WTC11 (cell line): ENCODE measurements at places on chromosomes 13 and 19. TPM values are rescaled to one million over a fixed set of nuclear protein-coding genes. Genes with fewer than 3 reads are reported as not detected.

PSG7 gene
- total RNA-seq = not detected in 3 replicates

CYP4F11 gene
- total RNA-seq = 0.07 TPM in 1 of 3 replicates, not detected in the others

ADAMTSL5 gene
- total RNA-seq = 0.55 to 1.9 TPM (median 1.5 TPM) in 3 replicates

CYP2A6 gene
- total RNA-seq = 0.25 to 0.80 TPM (median 0.28 TPM) in 3 replicates

PTGIR gene
- 0.24 TPM in 1 of 3 replicates, not detected in the others for total RNA-seq

GRCh38 chr19:33175156-33175782 lies 18.9 kb upstream of the LRP3 start:
- H3K36me3 ChIP-seq = no peaks in the 10 kb centered on the region
- no peak for DNase-seq
- H3K4me3 ChIP-seq = peak overlapping the region; percentile 91
- H3K27me3 ChIP-seq = peaks cover 15% of the 10 kb centered on the region

GRCh38 chr13:43006893-43007631 lies 15.0 kb upstream of the EPSTI1 start:
- H3K27ac ChIP-seq = no peak overlapping the region
- no peak overlapping the region for H3K4me3 ChIP-seq
- H3K27me3 ChIP-seq = no peaks in the 10 kb centered on the region
- H3K4me1 ChIP-seq = peaks cover 18% of the 10 kb centered on the region
- DNase-seq = no peak

DNA sequence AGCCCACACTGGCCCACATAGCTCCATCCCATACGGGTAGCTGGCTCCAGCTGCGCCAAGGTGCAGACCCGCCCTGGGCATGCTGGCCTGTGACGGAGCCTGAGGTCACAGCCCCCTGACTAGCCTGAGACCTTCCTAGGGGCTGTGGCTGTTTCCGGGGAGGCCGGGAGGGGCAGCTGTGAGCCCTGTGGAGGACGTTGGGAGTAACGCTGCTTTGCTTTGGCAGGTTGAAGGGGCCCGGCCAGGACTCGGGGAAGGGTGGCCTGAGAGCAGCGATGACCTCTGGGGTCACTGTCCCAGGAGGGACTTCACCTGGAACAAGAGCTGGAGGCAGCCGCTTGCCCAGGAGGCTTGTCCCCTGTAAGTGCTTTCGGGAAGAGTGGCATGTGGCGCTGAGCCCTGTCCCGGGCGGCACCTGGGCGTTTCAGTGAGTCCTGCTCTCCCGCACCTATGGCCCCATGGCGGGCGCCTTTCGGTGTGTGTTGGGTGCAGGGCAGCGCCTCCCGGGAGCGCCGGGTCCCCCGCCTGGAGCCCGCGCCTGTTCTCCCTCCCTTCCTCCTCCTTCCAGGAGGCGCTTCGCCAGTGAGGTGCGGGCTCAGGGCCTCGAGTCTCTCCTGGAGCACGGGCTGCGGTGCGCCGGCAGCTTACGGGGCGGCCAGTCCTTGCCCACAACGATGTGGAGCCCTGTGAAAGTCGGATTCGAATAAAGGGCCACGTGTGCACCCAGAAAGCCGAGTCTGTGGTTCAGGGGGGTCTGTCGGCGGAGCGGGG lies 1.1 kb upstream of the FAM174C start:
- H3K36me3 ChIP-seq = peaks cover 45% of the 10 kb centered on the region
- H3K4me1 ChIP-seq = peaks cover 41% of the 10 kb centered on the region
- peak overlapping the region; percentile 95 for H3K27ac ChIP-seq
- H3K4me3 ChIP-seq = peak overlapping the region; percentile 67

DNA sequence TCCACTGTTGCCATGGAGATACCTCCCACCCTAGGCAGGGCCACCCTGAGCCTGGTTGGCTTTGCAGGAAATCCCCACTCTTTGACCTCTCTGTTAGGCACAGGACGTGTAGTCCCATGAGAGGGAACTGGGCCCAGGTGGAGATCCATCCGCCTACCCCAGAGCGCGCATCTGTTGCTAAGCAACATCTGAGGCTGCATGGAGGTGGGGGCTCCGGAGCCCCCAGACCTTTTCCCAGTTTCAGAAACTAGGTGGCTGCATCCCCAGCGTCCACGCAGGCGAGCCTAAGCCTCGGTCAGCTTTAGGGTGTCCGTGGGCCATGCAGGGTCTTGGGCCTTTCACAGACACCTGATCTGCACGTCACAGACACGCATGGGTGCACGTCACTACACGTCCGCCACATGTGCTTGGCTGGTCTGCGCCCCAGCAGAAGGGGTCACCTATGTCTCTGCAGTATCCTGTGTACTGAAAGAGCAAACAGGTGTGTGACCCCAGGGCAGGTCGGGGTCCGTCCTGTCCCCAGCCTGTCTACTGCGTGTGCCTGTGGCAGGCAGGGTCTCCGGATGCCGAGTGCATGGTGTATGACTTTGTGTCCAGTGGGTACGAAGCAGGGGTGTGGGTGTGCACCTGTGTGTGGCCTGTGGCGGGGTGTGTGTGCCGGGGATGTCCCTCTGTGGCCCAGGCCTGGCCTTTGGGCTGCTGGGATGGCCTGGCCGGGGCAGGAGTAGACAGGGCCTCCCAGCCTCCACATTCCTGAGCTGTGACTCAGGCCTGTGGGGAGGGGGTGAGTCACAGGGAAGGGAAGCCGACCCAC lies 4.1 kb upstream of the CIRBP start:
- DNase-seq = peak; percentile 77
- peaks cover 7% of the 10 kb centered on the region for H3K27me3 ChIP-seq
- H3K4me3 ChIP-seq = peak overlapping the region; percentile 62
- peaks cover 51% of the 10 kb centered on the region for H3K4me1 ChIP-seq
- H3K27ac ChIP-seq = peak overlapping the region; percentile 90

DNA sequence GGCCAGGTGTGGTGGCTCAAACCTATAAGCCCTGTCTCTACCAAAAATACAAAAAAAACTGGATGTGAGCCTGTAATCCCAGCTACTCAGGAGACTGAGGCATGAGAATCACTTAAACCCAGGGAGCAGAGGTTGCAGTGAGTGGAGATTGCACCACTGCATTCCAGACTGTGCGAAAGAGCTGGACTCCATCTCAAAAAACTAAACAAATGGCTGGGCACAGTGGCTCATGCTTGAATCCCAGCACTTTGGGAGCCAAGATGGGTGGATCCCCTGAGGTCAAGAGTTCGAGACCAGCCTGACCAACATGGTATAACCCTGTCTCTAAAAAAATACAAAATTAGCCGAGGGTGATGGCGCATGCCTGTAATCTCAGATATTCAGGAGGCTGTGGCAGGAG lies 34.9 kb upstream of the ZNF83 start:
- peaks cover 21% of the 10 kb centered on the region for H3K4me1 ChIP-seq
- 0 out of 2 replicates have a peak, but pooled peaks cover 3% of the 10 kb centered on the region for H3K27me3 ChIP-seq
- H3K27ac ChIP-seq = no peak overlapping the region; the same call in 1 of the 2 replicates
- H3K36me3 ChIP-seq = peaks cover 26% of the 10 kb centered on the region

DNA sequence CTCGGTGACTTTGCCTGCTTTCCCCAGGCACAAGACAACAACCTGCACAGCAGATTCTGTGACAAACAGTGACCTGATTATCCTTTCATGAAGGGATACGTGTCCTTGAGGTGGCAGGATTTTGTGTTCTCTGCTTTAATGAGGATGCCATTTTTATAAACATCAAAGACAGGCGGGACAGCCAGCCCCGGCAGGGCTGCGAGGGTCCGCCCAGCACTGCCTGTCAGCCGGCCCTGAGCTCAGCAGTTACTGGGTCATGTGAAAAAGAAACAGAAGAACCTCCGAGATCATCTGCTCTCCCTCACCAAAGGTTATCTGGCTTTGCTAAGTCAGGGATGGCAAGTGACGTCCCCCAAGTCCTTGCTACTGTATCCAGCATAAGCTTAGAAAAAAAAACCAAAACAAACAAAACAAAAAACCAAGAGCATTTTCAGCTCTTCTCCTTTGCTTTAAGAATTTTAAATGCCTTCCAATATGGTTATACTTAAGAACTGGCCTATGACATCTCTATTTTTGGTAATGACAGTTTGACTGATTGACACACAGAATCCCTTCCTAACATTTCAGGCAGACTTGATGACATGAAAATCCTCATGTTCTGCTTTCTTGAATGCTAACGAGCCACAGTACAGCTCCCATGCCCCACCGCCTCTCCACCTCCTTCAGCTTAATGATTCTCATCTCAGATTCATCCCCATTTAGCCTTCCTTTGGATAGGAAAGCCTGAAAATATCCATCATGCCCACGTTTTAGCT lies 666.6 kb upstream of the ARGLU1 start:
- no peaks in the 10 kb centered on the region for H3K4me1 ChIP-seq
- H3K27ac ChIP-seq = no peak overlapping the region
- H3K27me3 ChIP-seq = no peaks in the 10 kb centered on the region
- H3K4me3 ChIP-seq = no peak overlapping the region
- no peaks in the 10 kb centered on the region for H3K36me3 ChIP-seq
- DNase-seq = no peak

DNA sequence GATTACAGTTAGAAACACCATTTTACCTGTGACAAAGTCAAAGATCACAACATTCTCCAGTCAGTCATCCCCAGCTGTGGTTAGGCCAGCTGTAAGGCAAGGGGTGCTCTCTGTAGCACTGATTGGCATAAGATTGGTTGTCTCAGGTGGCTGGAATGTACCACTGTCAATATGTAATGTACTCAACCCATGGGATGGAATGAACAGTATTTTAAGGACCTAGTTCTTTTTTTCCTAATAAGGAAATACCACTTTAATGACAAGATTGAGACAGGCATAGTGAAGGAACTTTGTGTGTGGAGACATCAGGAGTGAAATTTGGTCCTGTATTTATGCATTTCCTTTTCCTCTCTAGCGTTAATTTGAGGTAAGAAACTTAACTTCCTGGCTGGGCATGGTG lies 310.7 kb downstream of the ITGBL1 start:
- no peak overlapping the region for H3K27ac ChIP-seq
- DNase-seq = no peak
- H3K27me3 ChIP-seq = no peaks in the 10 kb centered on the region
- peaks cover 30% of the 10 kb centered on the region for H3K4me1 ChIP-seq
- H3K4me3 ChIP-seq = no peak overlapping the region
- peaks cover 4% of the 10 kb centered on the region for H3K36me3 ChIP-seq

DNA sequence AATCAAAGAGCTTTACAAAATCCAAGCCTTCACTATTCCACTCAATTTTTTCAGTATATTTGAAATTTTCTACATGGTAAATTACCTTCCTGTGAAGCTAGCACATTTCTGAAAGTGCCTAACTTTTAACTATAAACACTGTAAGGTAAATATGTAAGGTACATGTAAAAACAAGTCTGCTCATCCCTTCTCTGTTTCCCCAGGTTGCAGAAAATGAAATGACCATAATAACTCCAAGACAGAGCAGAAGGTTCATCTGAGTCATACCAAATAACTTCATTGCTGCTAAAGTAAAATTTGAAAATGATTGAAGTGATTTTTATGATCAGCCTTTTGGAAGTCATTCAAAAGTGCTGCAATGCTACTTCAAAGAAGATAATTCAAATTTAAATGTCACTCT lies 28.6 kb downstream of the FGF14 start:
- H3K4me3 ChIP-seq = no peak overlapping the region
- H3K27ac ChIP-seq = no peak overlapping the region
- H3K36me3 ChIP-seq = no peaks in the 10 kb centered on the region
- H3K27me3 ChIP-seq = no peaks in the 10 kb centered on the region
- DNase-seq = no peak
- H3K4me1 ChIP-seq = no peaks in the 10 kb centered on the region

DNA sequence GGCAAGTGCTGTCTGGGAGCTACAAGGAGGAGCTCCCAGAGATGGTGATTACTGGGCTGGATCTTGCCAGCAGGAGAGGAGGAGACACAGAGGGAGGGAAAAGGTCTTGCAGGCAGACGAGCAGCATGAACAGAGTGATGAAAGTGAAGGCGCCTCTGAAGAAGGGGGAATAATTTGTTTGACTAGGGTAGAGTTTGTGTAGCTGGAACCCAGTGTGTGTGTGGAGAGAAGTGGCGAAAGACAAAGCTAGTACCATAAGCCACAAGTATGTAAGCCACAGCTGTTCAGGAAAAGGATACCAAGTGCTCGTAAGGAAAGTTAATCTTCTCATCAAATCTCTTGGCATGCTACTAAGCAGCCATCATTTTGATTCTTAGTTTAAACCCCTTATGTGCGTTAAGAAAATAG lies 5.4 kb downstream of the FLT1 start:
- peaks cover 24% of the 10 kb centered on the region for H3K36me3 ChIP-seq
- H3K27me3 ChIP-seq = no peaks in the 10 kb centered on the region
- peak overlapping the region; percentile 56 for H3K27ac ChIP-seq

- no peak for DNase-seq
- H3K4me3 ChIP-seq = no peak overlapping the region
- no peaks in the 10 kb centered on the region for H3K27me3 ChIP-seq
- peaks cover 7% of the 10 kb centered on the region for H3K36me3 ChIP-seq
Observed at GRCh38 chr13:41577436-41577835, 120.1 kb downstream of the RGCC start.

- H3K27ac ChIP-seq = no peak overlapping the region
- peaks cover 4% of the 10 kb centered on the region for H3K4me1 ChIP-seq
- H3K27me3 ChIP-seq = no peaks in the 10 kb centered on the region
- DNase-seq = peak; percentile 1
Observed at GRCh38 chr19:16203256-16204004, 5.7 kb downstream of the AP1M1 start.

DNA sequence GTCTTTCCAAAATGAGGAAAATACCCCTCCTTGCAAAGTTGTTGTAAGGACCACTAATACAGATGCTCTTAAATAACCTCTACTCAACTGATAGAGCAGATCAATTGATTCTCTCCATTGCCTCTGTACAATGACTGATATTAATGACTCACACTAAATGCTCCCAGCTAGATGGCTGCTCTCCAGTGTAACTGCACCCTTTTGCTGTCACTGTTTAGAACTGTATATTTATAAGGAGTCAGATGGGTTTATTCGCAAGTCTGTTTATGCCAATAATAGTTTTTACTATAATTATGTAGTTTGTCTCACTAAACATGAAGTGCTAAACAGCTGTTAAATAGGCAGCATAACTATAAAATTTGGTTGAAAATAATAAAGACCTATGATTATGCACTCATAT lies 21.0 kb upstream of the N4BP2L1 start:
- no peak for DNase-seq
- H3K27me3 ChIP-seq = no peaks in the 10 kb centered on the region
- no peak overlapping the region for H3K27ac ChIP-seq
- no peak overlapping the region for H3K4me3 ChIP-seq
- H3K4me1 ChIP-seq = no peaks in the 10 kb centered on the region

- H3K27ac ChIP-seq = peak overlapping the region; percentile 92
- H3K4me1 ChIP-seq = peaks cover 20% of the 10 kb centered on the region
- peak; percentile 96 for DNase-seq
- peaks cover 50% of the 10 kb centered on the region for H3K36me3 ChIP-seq
- no peaks in the 10 kb centered on the region; the same call in 1 of the 2 replicates for H3K27me3 ChIP-seq
- peak overlapping the region; percentile 92 for H3K4me3 ChIP-seq
Observed at GRCh38 chr19:36331353-36332228, 47.4 kb downstream of the ZFP14 start.

- H3K4me1 ChIP-seq = peaks cover 5% of the 10 kb centered on the region
- no peak overlapping the region for H3K4me3 ChIP-seq
- no peak for DNase-seq
Observed at GRCh38 chr13:111625526-111626315, 305.3 kb downstream of the TEX29 start.

- peaks cover 15% of the 10 kb centered on the region for H3K36me3 ChIP-seq
- no peak for DNase-seq
- H3K4me3 ChIP-seq = no peak overlapping the region
- H3K27ac ChIP-seq = peak overlapping the region; percentile 63
Observed at GRCh38 chr13:112574834-112575613, 12.9 kb downstream of the TUBGCP3 start.
